ENCODE measurements at places on chromosomes 4 and X.
A peak's percentile ranks its signal among the peaks of the same experiment; 100 is the strongest.

GRCh38 chrX:23699636-23700194 is 32.4 kb downstream of the PRDX4 start:
- no peak for DNase-seq

DNA sequence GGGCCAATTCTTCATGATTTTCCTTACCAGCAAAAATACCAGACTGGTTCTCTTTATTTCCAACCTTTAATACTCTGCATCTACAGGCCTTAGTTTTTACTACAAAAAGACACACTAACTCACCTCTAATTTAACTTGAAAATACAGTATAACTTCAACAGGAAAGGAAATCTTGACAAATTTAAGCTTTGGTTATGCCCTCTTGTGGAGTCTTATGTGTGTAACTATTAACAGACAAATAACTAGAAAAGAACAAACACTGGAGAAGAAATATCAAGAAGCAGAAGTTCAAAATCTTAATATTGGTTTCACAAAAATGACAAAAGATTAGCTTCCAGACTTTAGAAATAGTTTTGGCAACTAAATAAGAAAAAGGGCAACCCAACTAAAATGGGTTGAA is 33.0 kb downstream of the PPA2 start:
- no peak for DNase-seq

- peak; percentile 76 for DNase-seq
Observed at GRCh38 chrX:65667503-65668376, at the start of gene MSN. TSS of gene MSN (plus strand) at chrX:65667654. CDS start at chrX:65667842, 188 bp downstream.

- no peak for DNase-seq
Observed at GRCh38 chr4:25299476-25300203, 12.9 kb upstream of the ZCCHC4 start.

GRCh38 chrX:29553542-29553941 is 661.8 kb upstream of the MAGEB2 start:
- no peak for DNase-seq

- no peak for DNase-seq
Observed at GRCh38 chrX:150887906-150888465, 10.5 kb downstream of the CD99L2 start.

All from activated CD4-positive, alpha-beta T cell treated with anti-CD3 and anti-CD28 coated beads, Interleukin-2, amount 50 U/mL, for 48 hours (primary cell).